Amniotic stem cell (primary cell): ENCODE measurements at places on chromosomes 2 and 18.

DNA sequence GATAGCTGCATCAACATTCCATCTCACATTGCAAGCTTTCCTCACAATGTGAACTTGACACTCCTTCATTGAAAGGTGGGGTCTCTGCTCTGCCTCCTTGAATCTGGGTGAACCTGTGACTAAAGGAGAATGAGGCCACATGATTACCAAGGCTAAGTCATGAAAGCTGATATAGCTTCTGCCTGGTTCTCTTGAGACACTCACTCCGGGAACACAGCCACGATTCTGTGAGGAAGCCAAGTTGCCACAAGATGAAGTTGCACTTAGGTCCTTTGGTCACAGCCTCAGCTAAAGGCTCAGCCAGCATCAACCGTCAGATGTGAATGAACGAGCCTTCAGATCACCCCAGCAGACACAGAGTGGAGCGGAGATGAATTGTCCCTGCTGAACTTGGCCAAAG is 94.7 kb upstream of the FAM136A start:
- no peak for DNase-seq

DNA sequence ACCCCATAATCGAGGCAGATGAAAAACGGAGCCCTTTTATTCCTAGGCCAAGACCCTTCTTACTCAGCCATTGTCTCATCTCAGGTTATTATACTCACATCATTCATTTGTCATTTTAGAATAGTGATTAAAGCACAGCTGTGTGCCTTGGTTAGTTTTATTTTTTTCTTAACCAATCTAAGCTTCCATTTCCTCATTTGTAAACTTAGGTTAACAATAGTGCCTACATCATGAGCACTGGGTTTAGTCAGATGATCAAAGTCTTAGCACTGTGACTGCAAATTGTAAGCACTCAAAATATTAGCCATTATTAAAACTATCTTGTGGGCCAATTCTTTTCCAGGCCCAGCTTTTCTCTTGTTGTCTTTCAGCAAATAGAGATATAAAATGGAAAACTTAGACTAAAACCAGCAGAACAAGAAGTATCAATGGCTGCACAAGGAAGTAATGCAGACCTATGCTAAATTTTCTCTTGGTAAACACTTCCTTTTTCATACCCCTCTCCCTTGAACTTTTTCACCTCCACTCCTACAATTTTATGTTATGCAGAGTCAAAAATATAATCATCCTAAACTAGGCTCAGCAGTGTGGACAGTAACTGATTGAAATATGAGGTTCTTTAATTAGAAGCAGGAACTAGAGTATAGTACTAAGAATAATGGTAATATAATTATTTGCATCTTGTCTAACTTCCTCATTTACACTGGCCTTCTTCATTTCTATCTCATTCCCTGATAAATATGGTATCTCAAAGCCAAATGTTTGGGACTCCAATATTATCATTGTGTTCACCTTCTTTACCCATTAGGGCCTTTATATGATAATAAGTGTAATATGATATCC is 21.5 kb upstream of the GALNT3 start:
- no peak for DNase-seq

GRCh38 chr2:65482971-65483370 is 50.6 kb upstream of the SPRED2 start:
- DNase-seq: no peak

DNA sequence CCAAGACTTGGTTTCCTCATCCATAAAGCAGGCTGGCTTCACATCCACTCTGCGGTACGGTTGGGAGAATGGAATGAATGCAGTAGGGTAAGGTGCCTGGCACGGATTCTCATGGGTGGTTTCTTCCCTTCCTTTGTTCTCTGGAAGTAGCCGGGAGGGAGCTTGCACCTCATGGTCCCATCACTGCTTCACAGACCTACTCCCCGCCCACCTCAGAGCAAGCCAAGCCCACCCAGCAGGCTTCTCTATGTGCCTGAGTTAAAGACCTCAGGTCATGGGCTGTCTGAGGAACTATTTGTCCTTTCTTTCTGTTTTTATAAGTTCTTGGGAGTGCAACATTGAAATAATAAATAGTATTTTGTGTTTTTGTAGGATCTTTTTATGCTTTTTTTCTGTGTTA is 3.5 kb downstream of the DCDC2C start:
- no peak for DNase-seq

- DNase-seq: no peak
These were observed 12.6 kb upstream of the LONRF2 start for GRCh38 chr2:100334929-100335328.

DNA sequence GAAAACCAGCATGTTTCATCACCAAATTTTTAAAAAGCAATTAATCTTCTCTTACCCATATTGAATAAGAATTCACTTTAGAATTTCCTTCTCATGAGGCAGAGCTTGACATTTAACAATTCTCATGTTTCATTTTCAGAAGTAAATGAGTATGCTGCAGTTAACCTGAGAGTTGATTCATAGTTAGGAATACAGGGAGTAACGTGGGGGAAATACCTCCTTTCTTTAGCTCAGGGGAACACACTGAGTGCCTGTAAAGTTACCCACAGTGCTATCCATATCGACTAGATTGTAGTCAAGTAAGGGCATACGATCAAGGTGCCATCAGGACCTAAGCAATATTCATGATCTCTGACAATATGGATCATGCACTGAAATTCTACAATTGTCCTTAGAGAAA is 38.9 kb upstream of the ATIC start:
- DNase-seq: no peak

DNA sequence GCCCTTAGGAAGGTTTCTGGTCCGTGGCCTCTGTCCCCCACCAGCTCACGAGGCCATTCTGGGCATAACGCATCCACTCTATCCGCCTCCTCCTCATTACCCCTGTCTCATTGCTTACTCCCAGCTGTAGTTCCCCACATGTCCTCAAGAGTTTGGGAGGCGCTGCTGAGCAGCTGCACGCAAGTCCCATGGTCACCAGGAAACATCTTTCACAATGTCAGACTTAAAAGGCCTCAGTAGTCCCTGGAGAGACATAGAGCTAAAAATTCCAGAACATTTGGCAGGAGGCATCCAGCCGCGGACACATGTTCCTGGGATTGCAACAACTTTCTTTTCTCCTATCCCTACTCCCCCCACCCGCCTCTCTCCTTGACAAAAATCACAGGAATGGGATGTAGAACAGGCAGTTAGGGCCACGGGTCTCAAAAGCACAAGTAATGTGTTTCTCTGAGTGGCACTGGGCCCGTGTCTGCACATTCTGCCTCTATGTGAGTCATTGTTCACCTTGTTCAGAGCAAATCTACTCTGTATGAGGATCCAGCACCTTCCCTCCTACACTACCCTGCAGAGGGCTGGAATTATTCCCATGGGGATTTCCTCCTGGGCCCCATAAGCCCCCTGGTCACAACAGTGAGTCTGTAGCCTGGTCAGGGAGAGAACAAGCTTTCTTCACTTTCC is 8.1 kb downstream of the LBH start:
- no peak for DNase-seq

DNA sequence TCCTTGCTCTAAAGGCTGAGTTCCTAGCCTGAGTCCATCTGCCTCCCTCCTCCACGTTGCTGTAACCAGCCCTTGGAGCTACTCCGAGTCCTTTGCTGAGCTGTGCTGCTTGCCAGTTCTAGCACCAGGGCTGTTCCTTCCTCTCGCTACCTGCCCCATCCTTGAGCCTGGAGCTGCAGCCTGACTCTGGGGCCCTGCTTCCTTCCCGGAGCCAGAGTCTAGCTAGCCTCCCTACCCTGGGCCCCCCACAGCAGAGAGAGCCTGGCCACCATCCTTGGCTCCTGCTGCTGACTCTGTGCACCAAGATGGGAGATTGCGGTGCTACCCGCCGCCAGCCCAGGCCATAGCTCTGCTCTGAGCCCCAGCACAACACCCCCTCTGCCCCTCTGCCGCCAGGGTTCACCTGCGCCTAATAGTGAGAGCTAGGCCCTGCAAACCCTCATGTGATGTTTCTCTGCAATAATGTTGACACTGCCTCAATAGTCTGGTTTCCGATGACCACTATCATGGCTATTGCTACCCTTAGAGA is 135.9 kb upstream of the ASB18 start:
- no peak for DNase-seq

DNA sequence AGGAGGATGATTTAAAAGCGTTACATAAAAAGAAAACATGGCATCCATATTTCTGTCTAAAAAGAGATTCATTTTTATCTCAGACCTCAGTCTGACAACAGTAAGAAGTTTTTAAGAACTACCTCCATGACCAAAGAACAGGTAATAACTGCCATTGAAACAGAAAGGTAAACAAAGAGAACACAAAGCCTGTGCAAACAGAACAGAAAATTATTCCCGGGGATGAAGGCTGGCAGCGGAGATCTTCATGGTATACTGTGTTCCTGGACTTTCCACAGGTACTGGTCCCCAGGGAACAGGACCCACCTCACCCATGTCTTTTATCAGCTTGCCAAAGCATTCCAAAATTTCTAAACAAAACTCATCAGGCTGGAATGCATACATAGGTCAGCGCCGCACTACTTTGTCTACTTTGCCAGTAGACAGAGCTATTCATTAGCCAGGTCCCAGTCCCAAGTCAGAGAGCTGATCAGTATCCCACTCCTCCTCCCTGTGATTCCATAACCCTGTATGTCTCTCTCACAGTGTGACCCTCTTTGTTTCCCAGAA is 277.3 kb downstream of the MBD2 start:
- DNase-seq: no peak

DNA sequence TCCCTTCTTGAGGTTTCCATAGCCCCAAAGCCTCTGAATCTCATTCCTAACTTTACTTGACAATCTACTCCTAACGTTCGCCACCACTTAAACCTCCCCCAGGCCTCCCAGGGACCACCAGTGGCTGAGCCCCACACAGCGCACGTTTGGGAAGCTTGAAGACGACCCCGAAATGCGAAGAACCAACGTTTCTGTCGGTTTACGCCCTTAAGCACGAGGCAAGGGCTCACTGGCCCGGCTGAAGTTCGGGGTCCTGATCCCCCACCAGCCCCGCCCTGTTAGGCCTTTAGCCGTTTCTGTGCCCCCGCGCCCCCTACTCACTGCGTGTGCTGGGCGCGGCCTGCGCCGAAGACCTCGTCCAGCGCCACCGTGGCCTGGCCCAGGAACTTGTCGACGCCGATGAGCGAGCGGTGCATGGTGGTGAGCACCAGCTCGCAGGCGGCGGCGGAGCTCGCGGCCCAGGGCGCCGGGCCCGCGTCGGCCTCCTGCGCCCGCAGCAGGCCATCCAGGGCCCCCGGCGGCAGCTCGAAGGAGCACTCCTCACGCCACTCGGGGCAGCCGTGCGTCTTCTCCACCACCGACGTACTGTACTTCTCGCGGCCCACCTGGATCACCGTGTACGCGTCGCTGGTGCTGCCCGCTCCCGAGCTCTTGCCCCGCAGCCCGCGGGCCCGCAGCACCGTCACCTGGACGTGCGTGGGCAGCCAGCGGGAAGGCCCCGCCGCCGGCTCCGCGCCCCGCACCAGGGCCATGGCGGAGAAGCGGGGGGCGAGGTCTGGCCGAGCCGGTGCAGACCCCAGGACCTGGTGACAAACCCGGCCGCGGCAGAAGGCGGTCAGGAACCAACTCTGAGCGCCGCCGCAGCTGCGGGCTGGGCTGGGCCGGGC is 479 bp downstream of the RAB11FIP5 start:
- no peak for DNase-seq

DNA sequence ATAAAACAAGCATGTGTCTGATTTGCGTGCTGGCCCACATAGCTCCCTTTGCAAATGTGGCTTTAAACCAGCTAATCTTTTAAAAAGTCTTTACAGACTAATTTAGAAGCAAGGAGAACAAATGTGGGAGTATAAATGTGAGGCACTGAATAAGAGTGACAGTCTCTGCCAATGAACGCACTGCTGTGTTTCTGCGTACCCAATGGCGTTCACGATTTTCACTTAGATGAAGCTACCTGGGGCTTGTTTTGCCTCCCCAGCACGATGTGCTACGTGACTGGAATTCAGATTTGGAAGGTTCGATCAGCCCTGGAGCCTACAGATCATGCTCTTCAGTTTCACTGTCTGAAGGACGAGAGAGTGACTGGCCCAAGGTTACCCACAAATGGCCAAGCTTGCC is 10.8 kb upstream of the CRACDL start:
- DNase-seq: no peak

- no peak for DNase-seq
These were observed 31.3 kb downstream of the REV1 start for GRCh38 chr2:99458529-99458928.
